ENCODE measurements at places on chromosomes 13 and 19.

DNA sequence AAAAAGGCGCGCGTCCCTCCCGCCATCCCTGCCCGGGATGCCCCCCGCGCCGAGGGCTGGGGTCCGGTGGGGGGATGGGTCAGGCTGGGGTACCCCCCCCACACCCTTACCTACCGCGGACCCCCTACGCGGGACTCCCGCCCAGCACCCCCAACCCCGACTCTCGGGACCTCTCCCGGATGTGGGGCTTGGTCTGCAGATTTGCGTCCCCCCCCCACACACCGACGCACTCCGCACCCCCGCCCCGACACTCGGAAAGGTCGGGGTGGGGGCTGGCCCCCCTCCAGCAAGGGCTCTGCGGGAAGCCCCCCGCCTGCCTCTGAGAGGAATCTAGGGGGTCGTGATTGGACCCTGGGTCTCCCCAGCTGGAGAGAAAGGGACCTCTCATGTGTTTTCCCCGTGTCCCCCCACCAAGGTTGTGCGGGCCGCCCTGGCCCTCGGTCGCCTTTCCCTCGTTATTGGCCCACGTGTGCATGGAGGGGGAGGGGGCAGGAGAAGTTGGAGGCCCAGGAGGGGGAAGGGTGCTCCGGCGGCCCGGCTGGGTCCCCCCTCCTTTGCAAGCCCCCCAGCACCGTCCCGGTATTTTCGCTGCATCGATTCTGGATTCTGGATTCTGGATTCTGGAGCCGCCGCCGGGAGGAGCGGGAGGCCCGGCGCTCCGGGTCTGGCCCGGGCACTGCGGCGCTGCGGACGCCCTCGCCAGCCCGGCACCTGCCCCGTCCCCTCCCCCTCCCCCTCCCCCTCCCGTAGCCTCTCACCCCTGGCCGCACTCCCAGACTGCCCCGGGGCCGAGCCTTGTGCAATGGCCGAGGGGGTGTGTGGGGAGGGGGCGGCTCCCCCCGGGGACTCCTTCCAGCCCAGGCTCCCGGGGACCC lies 607 bp downstream of the NFIC start:
- no peak for DNase-seq

- no peak for DNase-seq
Observed at GRCh38 chr19:18939922-18940768, 872 bp downstream of the HOMER3 start.

- DNase-seq = peak; percentile 95
Observed at GRCh38 chr19:8208922-8209461, at the start of gene CERS4. Gene CERS4 (plus strand): TSS chr19:8209370. CDS start chr19:8251077, 41,707 bp downstream.

DNA sequence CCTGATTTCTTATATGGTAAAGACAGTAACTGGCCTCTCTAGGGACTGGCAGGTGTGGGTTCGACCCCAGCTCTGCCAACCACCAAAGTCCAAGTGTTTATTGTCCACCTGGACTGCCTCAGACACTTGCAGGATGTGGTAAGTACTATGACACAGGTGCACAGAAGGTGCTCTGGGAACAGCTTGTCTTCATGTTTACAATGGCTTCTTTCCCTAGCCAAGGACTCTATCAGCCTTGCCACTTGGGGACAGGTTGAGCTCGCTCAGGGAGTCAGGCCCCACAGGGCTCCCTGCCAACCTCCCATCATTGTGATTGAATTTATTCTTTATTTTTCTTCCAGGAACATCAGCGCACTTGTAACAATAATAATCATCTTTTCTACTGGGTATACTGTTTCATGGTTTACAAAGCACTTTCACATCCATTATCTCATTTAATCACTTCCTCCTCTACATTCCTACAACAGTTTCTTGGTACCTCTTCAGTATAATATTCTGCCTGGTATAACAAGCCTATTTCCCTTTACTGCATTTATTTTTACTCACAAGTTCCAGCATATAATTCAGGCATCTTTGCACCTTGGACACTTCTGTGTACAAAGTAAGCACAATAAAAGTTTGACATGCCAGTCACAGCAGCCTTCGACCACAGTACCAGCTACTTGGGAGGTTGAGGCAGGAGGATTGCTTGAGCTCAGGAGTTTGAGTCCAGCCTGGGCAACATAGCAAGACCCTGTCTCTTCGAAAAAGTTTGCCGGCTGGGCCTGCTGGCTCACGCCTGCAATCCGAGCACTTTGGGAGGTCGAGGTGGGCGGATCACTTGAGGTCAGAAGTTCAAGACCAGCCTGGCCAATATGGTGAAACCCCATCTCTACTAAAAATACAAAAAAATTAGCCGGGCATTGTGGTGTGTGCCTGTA lies 24.2 kb upstream of the GATAD2A start:
- DNase-seq = no peak

DNA sequence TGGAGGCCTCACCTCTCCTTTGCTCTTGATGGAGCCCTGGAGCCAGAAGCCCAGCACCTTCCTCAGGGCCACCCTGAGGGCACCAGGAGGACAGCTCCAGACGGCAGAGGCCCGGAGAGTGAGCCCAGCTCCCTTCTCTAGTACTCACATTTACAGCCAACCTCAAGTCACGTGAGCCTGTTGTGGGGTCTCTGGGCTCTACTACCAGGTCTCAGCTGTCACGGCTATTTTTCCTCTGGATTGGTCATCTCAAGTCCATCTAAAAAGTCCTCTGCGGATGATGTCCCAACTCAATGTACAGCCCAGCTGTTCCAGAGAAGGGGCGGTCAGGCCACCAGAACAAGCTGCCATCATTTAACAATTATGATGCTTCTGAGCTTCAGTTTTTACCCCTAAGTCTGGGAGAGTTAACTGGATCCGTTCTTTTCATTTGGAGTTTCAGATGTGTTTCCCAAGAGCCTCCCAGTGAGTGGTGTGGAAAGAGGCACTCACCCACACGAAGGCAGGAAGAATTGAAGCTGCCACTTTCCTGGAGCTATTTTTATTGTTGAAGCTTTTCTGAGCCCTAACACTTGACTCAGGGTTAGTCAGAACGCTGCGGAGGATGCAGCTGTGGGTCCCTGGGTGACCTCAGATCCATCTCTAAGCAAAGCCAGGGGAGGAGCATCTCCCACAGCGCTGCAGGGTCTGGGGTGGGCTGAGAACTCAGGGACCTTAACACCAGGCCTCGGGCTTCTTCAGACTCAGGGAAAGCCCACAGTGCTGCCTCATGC lies 143.5 kb upstream of the UBL3 start:
- no peak for DNase-seq

GRCh38 chr19:44800461-44800860 lies 8.4 kb upstream of the BCAM start:
- peak; percentile 96 for DNase-seq

DNA sequence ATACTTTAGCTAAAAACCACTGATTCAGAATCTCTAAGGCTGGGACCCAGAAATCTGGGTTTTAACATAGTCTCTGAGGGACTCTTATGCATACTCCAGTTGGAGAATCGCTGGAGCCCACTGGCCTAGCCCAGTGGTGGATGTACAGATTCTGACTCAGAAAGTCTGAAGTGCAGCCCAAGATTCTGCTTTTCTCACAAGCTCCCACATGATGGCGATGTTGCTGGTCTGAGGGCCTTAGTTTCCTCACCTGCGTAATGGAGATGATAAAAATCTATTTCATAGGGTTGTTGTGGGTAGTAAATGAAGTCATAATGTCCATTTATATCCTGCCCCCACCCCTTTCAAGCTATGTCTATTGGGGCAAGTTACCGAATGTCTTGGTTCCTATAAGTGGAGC lies 7.7 kb upstream of the CDADC1 start:
- peak; percentile 51 for DNase-seq

DNA sequence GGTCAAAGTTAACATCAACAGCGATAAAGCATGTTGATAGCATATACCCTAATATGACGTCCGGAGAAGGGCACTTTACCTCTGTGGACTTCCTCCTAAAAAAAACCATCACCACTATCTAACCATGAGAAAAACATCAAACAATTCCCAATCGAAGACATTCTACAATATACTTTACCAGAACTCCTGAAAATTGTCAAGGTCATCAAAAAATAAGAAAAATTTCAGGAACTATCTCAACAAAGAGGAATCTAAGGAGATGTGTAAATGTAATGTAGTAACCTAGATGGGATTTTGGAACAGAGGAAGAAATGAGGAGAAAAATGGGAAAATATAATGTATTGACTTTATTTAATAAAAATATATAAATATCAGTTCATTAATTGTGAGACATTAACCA lies 1026.8 kb upstream of the MIR17HG start:
- no peak for DNase-seq
